ENCODE measurements at places on chromosomes 4 and X.

DNA sequence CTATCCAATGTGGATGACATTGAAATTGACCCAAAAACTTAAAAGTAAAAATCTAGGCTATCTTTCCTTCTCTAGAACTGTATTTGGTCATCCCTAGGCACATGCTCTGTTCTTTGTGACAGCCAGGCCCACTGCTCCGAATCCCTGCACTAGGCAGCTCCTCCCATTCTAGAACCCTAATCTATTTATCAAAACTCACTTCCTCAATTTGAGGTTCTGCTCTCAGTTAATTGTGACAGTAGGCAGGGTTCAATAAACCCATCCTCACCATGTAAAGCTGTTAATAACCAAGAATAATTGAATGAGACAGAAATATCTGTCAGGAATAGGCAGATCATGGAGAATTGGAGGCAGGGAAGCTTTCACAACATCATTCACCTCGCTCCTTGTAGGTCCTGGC lies 51.9 kb upstream of the IRF2 start:
- no peak for DNase-seq

DNA sequence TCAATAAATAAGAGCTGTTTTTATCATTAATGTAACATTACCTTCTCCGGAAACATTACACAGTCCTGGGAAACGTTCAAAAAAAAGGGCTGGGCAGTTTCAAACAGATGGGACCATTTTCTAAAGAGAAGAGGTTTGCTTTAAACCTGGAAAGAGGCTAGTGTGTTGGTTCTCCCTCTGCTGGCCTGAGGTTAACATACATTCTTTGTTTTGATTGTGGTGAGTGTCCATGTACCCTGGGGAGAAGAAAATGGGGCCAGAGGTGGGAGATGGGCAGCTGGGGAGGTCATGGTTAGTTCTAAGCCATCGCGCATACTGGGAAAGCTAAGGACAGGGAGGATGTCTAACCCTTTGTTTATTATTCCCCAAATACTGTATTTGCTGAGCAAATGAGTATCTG lies 194.7 kb downstream of the CPEB2 start:
- no peak for DNase-seq

GRCh38 chrX:9475984-9476383 lies 11.1 kb downstream of the TBL1X start:
- no peak for DNase-seq

DNA sequence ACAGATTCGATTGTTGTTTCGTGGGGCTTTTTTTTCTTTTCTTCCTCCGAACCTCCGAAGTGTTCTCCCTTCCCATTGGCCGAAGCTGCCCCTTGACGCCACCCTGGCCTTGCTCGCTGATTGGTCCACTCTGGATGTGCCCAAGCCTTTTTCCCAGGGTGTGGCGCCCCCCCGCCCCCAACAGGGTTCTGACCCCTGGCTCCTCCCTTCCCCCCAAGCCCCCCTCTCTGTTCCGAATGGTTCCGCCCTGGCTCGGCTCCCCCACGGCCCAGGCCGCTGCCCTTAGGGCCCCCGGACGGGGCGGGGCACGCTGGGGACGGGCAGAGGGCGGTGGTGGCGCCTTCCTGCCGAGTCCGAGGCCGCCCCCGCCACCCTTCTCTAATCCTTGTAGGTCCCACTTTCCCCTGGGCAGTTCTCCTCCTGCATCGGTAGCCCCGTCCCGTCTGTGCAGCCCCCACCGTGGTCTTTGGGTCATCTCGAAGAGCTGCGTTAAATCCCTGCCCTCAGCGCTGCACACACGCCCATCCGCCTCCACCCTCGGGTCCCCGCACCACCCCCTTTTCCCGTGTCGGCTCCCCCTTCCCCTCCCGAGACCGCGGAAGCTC lies 25.5 kb downstream of the UTP14A start:
- DNase-seq, result no peak

GRCh38 chr4:43047058-43047457 lies 154.5 kb downstream of the GRXCR1 start:
- no peak for DNase-seq

DNA sequence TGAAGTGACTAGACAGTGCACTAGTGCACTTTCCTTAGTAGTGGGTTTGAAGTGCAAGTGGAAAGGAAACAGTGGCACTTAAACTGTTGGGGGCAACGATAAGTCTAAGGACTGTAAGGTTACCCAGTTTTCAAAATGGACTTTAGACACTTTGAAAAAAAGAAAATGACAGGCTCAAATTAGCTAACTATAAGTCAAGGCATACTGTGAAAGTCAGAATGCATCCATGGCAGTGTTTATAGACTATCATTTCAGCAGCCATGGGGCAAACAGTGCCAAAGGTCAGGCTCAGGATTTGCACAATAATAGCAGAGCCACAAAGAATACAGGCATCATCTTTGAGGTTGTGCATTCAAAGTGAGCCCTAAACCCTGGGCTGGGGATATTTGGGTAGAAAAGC lies 104.4 kb downstream of the CXCL13 start:
- DNase-seq, result no peak

- DNase-seq, result no peak
Measured at GRCh38 chrX:127558811-127559210, 493.4 kb downstream of the ACTRT1 start.

DNA sequence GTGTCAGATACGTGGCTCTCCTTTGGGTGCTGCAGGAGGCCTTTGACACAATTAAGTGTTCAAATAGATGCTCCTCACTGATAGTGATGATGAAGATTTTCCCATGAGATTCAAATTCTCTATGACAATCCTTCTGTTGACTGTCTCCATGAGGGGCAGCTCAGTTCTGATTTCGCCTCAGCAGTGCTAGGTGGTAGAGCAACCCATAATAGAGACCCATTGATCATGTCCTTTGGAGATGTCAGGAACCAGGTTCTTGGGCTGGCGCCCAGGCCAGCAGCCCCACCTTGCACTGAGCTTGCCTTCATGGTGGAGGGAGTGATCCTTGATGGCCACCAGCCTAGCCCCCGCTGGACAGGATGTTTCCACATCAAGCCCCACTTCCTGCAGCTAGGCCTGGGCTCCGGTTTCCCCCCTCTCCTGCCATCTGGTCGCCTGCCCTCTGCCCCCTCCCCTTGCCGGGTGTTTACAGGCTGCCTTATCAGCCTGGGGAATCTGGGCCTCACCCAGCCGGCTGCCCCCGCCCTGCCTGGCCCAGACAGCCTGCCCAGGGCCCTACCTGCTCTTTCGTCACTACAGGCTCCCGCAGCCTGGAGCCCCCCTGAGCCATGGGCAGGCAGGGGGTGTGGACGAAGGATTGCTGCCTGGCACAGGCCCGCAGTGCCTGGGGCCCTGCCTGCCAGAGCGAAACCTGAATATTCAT lies 12.6 kb downstream of the ELF4 start:
- peak; percentile 18 for DNase-seq

DNA sequence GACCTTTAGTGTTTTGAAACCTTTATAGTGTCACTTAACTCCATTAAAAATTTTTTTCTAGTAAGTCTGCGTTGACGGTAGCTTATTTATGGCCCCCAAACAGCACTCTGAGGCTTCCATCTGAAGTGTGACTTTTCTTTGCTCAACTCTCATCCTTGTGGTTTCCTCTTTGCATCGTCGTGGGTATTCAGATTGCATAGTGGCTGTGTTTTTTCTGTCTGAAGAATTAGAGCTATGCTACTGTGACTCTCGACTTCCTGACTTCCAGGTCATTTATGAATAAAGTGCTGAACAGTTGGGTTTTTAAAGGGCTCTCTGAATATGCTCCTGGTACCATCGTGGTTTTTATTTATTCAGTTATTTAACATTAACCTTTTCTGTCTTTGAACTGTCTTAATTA lies 44.9 kb downstream of the JADE1 start:
- peak; percentile 72 for DNase-seq

DNA sequence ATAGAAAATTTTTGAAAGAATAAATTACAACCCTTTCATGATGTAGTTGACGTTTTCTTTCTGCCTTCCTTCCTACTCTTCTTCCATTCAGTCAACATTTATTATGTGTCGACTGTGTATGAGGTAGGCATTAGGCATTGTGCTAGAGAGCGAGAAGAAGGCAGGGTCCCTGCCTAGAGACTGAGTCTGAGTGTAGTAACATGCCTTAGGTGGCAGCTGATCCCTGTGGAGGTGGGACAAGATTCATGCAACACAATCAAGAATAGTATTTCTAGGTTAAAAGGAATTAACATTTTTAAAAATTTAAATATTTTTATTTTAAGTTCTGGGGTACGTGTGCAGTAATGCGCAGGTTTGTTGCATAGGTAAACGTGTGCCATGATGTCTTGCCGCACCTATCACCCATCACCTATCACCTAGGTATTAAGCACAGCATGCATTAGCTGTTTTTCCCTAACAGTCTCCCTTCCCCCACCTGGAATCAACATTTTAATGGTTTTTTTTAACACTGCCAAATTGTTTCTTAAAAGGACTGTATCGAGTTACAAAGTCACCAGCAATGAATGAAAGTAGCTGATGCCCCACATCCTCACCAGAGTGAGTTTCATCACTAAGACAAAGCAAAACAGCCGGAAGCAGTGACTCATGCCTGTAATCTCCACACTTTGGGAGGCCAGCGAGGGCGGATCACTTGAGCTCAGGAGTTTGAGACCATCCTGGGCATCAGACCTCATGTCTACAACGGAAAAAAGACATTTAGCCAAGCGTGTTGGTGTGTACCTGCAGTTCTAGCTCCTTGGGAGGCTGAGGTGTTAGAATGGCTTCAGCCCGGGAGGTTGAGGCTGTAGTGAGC lies 84.0 kb downstream of the WWC2 start:
- no peak for DNase-seq

GRCh38 chrX:46571423-46572339 lies 1.9 kb upstream of the CHST7 start:
- no peak for DNase-seq

GRCh38 chr4:104279744-104280143 lies 214.9 kb downstream of the CXXC4 start:
- DNase-seq, result no peak

- DNase-seq, result no peak
Measured at GRCh38 chr4:61605984-61606383, 405.9 kb downstream of the ADGRL3 start.

- no peak for DNase-seq
Measured at GRCh38 chr4:147535124-147535523, 54.2 kb downstream of the EDNRA start.

DNA sequence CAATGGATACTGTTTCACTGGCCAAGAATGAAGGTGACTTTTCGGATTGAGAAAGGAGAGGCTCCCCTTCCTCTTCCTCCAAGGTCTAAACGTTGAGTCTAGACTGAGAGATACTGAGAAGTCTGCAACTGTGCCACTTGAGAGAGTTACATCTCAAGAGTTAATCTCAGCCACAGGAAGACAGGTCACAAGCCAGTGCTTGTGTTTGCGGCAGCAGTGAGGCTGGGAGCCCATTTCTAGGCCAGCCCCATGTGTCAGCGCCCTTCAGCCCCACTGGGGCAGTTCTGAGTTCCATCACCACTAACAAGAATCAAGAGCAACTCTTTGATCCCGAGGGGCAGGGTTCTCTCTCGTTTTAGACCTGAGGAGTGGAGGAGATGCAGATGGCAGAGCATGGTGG lies 7.3 kb upstream of the SEC24D start:
- no peak for DNase-seq

DNA sequence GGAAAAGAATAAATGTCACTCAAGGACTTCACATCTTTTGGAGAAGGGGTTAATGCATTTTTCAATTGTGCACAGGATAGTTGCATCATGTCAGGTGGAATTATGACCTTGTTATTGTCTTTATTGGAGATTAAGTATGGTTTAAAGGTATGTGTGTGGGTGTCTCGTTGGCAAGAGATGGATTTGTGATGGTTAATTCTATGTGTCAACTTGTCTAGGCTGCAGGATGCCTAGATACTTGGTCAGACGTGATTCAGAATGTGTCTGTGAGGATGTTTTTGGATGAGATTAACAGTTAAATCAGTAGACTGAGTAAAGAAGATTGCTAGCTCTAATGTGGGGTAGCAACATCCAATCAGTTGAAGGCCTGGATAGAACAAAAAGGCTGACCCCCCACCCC lies 42.2 kb upstream of the HSD17B10 start:
- DNase-seq, result no peak

GRCh38 chr4:8128100-8128856 lies 30.3 kb downstream of the ABLIM2 start:
- no peak for DNase-seq

GRCh38 chr4:15142201-15142600 lies 139.9 kb downstream of the CPEB2 start:
- DNase-seq, result no peak

DNA sequence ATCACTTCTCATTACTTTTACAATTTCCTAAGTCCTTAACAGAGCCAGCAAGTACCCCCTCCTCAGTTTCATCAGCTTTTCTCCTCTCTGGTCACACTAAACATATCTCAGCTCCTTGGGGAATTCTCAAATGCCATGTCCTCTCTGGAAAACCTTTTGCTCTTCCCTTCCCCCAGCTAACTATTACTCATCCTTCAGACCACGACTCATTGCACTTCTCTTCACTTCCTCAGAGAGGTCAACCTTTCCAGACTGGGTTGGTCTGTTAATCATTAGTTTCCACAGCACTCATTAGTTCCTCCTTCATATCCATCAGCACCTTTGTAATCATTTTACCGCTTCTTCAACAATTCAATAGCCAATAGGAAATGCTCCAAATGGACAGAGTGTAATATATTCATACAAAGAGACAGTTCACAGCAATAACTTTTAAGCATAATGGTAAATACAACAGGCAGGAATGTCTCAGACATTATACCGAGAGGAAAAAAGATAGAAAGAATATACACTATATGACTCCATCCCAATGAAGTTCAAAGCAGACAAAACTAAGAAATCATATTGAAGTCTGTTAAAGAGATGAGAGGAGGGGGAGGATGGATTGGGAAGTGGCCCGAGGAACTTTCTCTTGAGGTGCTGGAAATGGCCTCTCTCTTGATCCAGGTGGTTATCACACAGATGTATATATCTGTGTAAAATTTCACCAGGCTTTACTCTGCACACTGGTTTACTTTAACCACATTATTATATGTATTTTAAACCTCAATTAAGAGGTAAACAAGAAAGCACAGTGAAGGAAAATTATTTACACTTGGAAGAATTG lies 39.6 kb downstream of the DDX60L start:
- no peak for DNase-seq

GRCh38 chr4:17781300-17782287 lies at the start of gene FAM184B:
TSS of gene FAM184B (minus strand) at chr4:17781621. CDS start at chr4:17781299, 322 bp downstream.
- no peak for DNase-seq

GRCh38 chrX:123504630-123505270 lies 228.1 kb downstream of the THOC2 start:
- no peak for DNase-seq

All from GF-D8 (cell line).